Activated CD8-positive, alpha-beta memory T cell treated with anti-CD3 and anti-CD28 coated beads for 4 hours (primary cell): ENCODE measurements at places on chromosomes 5 and 9.

DNA sequence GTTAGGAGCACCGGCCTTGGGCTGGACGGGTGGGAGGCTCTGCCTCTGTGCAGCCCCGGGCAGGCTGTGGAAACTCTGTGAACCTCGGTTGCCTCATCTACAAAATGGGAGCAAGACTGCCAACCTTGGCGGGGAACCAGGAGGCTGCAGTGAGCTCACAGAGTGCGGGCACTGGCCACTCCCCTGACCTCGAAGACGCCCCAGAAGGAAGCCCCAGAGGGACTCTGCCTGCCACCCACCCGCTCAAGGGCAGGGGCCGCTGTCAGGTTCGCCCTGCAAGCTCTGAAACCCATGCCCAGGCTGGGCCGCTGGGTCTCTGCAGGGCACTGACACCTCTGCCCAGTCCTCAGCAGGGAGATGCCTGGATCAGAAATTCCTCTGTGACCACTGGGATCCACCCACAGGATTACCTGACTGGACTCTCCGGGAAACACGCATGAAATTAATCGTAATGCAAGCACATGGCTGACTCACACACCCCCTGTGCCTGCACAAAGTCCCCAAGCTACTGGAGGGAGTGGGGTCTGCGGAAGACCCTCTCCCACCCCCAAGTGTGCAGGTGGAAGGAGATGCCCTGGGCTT lies 7.4 kb downstream of the CCDC187 start:
- DNase-seq: no peak

GRCh38 chr5:1820926-1821325 lies 19.7 kb downstream of the NDUFS6 start:
- DNase-seq: no peak

GRCh38 chr9:9945966-9946365 lies 666.8 kb downstream of the PTPRD start:
- DNase-seq: no peak

- no peak for DNase-seq
Observed at GRCh38 chr5:144378681-144379080, 208.0 kb downstream of the KCTD16 start.

DNA sequence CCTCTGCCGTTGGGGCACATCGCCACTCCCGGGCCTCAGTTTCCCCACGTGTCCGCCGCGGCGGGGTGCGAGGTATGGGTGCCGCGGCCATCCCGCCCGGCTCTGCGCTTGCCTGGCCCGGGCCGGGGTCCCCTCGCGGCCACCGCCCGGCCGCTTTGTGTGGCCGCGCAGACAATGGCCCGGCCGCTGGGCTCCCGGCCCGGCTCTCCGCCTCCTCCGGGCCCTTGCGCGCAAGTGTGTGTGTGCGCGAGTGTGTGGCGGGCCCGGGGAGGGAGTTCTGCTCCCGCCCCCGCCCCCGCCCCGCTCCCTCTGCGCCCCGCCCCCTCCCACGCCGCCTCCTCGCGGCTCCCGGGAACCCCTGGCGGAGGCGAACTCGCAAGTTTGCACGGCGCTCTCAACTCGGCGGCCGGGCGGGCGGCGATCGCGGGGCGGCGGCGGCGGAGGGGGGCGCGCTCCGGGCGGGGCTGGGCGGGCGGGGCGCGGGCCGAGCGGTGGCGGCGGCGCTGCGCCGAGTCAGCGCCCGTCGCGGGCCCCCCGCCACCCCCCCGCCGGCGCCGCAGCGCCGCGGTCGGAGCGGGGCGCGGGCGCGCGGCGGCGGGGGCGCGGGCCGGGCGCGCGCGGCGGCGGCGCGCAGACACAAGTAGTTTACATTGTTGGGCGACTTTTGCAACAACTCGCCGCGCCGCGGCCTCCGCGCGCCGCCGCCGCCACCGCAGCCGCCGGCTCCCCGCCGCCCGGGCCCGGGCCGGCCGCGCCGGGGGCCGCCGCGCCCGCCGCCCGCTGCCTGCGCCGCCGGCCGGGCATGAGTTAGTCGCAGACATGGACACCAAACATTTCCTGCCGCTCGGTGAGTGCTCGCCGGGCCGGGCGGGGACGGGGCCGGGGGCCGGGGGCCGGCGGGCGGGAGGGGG lies at the start of gene RXRA:
Gene RXRA (plus strand): TSS at position 643 of the 911 bp plus-strand sequence. CDS start 177 bp downstream, at position 820.
- DNase-seq: peak; percentile 61

DNA sequence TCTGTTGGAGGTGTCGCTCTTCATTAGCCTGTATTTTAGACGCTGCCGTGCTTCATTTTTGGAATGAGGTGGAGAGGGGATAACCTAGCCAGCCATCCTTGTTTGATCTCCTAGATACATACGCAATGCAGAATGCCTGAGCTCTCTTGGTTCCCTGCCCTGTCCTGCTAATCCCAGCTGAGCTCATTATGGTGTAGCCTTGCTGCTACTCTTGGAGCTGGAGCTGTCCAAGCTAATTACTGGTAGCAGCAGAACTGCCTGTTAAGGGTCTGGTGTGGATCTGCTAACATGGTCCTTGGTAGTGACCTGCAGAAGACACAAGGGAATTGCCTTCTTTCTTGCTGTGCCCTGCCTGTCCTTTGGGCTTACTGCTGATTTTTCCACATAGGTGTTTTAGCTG lies 207.9 kb downstream of the CNTLN start:
- DNase-seq: no peak

DNA sequence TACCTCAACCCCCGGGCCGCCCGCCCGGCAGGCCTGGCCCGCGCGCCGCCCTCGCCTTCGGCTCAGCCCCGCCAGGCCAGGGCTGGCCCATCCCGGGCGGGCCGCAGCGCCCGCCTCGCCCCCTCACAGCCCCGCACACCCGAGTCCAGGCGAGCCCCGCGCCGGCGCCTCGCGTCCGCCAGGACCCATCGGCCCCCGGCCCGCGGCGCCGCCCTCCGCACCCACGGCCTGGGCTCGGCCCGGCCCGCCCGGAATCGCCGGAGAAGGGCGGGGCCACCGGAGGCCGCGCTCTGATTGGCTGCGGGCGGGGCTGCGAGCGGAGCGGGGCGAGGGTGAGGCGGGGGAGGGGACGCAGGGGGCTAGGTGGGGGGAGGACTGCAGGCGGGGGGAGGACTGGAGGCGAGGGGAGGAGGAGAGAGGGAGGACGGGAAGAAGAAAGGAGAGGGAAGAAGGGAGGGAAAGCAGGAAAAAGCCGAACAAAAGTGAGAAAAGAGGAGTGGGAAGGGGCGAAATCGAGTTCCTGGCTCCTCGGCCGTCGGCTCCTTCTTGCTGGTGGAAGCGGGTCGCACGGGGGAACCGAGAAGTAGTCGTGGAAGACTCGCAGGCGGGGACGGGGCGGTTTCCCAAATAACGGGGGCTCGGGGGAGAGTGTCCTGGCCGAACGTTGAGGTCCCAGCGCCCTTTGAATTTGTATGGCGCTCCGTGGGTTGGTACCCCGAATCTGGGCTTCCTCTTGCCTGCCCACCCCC lies 472 bp upstream of the UBTD2 start:
- peak; percentile 52 for DNase-seq

- no peak for DNase-seq
Observed at GRCh38 chr9:4266602-4267001, 33.3 kb downstream of the GLIS3 start.

DNA sequence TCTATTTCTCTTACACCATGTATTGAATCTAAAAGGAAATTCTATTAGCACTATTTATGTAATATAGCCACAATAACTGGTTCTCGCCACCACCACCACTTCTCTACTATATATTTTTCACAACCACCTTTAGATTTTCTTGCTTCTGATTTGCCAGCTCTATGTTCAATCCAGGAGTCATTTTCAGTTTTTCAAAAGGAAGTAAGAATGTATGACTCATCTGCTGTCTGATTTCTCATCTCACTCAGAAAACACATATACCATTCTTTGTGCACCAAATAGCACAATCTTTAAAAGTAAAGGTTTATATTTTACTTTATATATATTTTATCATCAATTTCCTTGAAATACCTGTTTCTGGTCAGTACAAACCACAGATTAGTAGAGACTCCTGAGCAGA lies 1127.5 kb downstream of the TAF11L14 start:
- DNase-seq: no peak

DNA sequence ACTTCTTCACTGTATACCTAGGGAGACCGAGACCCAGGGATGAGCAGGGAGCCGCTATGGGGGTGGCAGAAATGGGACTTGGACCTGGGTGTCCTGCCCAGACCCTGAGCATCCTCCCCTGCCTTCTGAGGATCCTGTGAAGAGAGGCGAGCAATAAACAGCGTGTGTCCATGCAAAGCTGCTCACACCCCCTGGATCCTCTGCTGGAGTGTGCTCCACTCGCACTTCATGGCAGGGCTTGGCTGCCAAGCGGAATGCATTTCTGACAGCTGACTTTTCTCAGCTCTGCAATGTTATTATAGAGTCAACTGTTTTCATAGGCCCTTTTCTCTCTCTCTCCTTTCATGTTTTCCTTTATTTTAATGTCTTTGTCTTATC lies 31.0 kb upstream of the ALDH1B1 start:
- no peak for DNase-seq

GRCh38 chr9:84554069-84554664 lies 115.4 kb upstream of the NTRK2 start:
- no peak for DNase-seq

- no peak for DNase-seq
Observed at GRCh38 chr5:128799945-128800344, 165.3 kb upstream of the SLC27A6 start.

GRCh38 chr5:91928754-91929521 lies 545.8 kb upstream of the ARRDC3 start:
- no peak for DNase-seq

GRCh38 chr5:15425766-15426165 lies 74.2 kb upstream of the FBXL7 start:
- DNase-seq: no peak

DNA sequence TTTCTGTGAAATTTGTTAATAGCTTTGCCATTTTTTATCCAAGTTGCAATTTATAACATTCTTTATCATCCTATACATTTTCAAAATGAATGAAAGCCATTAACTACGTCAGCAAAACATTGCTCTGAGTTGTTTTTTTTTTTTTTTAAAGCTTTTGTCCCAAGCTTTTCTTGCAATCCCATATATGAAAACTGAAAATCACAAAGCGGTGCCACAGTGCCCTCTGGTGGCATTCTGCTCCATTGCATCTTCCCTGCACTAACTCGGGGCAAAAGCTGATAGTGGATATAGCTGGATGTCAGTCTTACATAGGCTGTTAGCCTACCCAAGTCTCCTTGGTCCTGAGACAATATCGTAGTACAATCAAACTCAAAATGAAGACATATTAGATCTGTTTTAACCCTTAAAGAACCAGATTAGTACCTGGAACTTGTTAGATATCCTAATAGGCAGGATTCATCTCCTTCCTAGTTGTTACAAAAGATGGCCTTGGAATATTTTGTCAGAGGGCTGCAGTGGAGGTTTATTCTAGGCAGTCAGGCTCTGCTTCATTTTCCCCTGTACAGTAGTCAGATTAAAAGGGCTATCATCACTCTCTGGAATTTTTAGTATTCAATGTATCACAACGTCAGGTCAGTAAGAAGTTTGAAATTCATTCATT lies 669.9 kb downstream of the PTPRD start:
- no peak for DNase-seq

DNA sequence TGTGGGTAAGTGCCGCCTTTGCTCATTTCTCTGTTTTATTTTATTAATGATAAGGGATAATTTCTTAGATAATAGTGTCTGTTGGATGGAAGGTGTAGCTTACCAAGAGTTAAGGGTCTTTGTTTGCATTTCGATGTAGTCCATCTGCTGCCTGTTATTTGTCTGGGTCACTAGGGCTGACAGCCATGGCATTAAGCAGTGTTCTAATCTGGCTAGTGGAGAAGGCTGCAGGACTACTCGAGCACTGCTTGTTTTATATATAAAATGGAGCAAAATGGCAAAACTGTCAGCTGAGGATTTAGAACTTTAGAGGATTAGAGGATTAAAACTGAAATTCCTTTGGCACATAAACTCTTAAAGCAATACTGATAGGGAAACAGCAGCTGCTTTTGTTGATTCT lies 67.5 kb downstream of the C7 start:
- DNase-seq: no peak

DNA sequence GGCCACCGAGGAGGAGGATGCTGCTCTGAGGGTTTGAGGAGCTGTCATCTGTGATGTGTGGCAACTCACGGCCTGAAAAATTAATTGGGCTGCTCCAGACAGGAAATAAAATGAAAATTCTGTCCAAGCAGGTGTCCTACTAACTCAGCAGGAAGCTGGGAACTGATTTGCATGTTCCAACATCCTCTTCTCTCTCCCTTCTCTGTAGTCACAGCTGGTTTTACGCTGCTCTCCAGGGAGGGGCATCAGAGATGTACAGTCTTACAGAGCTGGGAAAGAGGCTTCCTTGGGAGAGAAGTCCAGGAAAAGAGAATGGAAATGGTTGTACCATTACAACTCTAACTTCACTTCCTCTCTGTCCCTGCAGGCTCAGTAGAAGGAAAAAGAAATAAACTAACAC lies 24.2 kb upstream of the SIL1 start:
- no peak for DNase-seq

DNA sequence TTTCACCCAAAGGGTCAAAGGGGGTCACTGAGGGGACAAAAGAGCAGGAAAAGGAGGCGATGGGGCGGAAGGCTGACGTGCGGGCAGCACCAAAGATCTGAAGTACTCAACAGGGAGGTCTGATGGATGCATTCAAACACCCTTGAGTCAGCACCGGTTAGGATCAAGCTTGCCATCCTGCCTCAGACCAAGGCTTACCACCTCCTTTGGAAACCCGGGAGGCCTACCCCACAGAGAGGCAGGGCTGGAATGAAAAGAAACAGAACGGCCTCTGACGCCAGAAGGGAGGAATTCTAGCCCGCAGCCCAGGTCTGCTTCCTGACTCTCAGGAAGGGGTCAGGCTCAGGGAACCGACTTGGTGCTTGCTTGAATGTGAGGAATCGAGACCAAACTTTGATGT lies 125.6 kb downstream of the PAPPA start:
- DNase-seq: no peak

DNA sequence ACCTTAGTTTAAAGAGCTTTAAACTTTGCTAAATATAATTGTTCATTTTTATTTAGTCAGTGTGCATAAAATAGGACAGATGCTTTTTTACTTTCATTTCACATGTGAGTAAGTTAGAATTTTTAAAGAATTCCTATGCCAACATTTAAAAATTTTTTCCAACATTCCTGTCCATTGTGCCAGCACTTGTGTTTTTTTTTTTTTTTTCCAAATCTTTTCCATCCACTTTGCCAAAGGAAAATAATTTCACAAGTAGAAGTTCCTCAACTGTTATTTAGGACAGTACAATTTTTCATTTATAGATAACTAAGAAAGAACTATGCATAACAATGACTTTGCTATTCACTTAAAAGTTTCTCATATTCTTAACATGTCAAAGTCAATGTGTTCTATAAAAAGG lies 189.5 kb downstream of the ADAMTS6 start:
- DNase-seq: no peak

GRCh38 chr9:19410195-19410503 lies 1.3 kb downstream of the ACER2 start:
- no peak for DNase-seq
